ENCODE measurements at places on chromosomes 3 and 15.

- DNase-seq = no peak
Observed at GRCh38 chr3:99700631-99701268, 62.4 kb downstream of the COL8A1 start.

DNA sequence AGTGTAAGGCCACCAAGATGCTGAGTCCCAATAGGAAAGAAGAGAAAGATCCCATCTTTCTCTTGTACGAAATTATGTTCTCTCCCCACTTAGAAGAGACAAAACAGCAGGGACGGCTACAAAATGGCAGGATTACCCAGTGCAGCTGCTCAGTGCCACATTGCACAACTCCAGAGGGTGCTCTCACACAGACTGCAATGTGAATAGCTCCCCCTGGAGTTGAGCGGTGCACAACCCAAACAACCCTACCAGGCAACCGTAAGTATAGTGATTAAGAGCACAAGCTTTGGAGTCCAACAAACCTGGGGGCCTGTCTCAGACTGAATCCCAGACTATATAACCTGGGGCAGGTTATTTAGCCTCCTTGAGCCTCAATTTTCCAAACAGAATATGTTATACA lies 3.1 kb upstream of the BHLHE40 start:
- no peak for DNase-seq

- no peak for DNase-seq
Observed at GRCh38 chr15:22871481-22872086, 33.1 kb downstream of the NIPA2 start.

GRCh38 chr3:128060473-128061381 lies 8.5 kb downstream of the SEC61A1 start:
- no peak for DNase-seq

GRCh38 chr3:194806991-194807630 lies 121.4 kb downstream of the FAM43A start:
- DNase-seq = no peak
